ENCODE measurements at places on chromosomes 4 and X.
A peak's percentile ranks its signal among the peaks of the same experiment; 100 is the strongest.

GRCh38 chrX:46561824-46562657, 11.5 kb upstream of the CHST7 start:
- DNase-seq, result no peak

GRCh38 chrX:133857640-133858269, 127.6 kb downstream of the GPC3 start:
- DNase-seq, result no peak

DNA sequence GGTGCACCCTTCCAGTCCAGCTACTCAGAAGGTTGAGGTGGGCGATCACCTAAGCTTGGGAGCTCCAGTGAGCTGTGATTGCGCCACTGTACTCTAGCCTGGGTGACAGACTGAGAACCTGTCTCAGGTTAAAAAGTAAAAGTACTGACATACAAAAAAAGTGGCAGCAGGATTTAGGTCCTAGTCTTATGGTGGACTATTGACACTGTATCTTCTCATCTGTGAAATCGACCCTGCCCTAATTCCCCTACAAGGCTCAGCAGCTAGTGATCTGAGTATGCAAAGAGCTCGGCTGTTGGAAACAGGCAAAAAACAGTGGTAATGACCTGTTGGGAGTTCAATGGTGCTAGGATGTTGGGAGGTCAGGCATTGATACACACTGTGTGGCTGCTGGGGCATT, 57.0 kb downstream of the LEF1 start:
- no peak for DNase-seq

DNA sequence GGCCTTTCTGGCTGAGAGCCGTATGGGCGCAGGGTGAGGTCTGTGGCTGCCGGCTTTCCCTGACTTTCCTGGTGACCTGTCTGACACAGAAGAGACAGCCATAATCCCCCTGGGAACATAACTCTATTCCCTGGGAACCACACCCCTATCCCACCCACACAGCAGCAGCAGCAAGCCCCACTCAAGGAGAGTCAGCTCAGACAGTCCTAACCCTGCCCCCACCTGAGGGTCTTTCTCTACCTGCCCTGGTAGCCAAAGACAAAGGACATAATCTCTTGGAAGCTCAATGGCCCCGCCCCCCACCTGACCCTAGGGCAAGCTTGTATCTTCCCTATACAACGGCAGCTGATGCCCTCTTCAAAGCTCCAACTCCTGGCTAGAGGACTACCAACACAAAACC, 74.6 kb downstream of the PABPC4L start:
- DNase-seq, result no peak

DNA sequence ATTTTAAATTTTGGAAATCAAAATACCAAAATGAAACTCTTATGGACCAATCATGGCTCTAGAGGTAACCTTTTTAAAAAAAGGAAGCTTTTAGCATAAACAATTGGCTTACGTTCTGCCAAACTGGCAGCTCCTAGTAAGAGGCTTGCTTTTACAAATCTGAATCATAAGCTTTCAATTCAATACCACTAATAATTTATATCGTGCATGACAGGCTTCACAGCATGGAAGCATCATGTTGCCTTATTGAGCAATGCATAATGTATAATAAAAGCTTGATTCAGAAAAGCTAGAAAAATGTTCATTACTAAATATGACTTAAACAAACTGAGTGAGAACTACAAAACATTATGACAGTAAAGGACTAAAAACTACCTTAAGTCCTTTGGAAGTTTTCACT, 280.9 kb downstream of the IQCM start:
- no peak for DNase-seq

DNA sequence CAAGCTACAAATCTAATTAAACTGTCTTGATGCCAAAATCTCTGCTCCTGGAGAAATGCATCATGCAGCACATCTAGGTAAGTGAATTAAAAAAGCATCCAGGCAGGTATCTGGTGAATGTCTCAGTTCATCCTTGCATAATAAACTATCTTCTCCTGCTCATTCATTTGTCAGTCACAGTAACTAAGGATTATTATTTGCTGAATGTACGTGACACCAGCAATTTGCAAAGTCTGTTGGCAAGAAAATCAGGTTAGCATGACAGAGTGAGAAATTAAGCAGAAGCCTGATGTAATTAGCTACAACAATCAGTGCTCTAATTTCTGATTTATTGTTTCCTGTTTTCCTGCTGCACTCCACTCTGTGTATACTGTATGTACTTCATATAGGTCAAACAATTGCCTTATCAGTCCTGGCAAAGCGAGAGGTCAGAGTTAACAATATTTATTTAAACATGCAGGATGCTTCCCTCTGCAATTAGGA, 213.6 kb downstream of the FBXO8 start:
- no peak for DNase-seq

GRCh38 chr4:1984406-1985191, 24.2 kb downstream of the NELFA start:
- DNase-seq, result no peak

DNA sequence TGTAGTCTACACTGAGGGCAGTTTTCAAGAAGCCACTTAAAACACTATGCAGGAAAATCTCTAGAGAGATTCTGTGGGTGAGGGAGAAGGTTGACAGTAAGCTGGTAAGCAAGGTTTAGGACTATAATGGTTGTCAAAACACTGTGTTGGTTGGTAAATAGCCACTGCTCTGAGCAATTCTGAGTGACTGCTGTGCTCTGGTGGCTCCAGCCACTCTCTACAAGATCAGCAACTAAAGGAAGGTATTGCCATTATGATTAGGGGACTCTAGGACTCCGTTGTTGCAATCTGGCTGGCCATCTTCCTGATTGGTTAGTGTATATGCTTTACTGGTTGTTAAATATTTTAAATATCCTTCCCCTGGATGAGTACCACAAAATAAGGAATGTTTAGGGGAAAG, 5.5 kb upstream of the FAM47E start:
- DNase-seq, result no peak

DNA sequence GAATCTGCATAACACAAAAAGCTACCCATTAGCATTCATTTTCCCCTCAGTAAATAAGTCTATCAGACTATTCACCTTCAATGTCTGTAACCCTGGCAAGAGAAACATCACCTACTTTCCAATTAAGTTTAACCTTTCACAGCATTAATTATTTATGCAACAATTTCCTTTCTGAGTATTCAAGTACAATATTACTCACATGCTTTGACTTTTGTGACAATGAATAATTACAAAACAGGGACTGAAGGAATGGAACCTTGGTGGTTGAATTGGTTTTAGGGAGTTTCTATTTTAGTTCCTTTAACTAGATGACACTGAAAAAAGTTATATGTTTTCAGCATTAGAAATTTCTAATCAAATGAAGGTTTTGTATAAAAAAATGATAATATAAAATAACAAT, 932.3 kb upstream of the EPHA5 start:
- no peak for DNase-seq

DNA sequence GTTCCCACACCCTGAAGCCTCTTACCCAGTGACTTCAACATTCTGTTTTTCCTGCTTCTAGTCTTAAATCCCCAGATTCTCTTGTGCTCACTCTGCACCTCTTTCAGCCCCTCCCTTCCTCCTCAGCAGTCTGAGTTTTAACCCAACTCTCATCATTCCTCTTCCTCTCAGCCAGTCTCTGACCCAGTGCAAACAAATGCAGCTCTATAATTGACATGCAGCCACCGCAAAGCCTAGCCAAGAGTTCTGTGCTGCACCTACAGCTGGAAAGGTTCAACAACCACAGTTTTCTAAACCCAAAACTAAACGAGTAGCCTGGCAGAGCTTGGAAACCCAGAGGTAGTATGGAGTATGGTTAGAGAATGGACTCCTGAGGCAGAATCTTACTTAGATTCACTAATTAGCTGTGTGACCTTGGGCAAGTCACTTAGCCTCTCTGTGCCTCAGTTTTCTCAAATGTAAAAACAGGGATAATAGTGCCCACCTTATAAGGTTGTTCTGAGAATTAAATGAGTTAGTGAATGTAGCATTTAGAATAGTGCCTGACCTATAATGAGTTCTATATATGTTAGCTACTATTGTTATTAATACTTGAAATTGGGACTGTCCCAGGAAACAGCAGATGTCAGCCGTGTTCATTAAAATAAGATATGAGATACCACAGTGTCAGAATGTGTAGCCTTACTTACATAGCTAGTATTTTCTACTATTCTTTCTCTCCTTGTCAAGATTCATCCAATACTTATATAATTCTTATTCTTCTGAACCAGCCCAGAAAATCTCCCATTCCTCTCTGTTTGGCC, 3.5 kb downstream of the TMEM154 start:
- no peak for DNase-seq

- DNase-seq, result peak; percentile 30
Measured at GRCh38 chrX:133776072-133776471, 209.3 kb downstream of the GPC3 start.

DNA sequence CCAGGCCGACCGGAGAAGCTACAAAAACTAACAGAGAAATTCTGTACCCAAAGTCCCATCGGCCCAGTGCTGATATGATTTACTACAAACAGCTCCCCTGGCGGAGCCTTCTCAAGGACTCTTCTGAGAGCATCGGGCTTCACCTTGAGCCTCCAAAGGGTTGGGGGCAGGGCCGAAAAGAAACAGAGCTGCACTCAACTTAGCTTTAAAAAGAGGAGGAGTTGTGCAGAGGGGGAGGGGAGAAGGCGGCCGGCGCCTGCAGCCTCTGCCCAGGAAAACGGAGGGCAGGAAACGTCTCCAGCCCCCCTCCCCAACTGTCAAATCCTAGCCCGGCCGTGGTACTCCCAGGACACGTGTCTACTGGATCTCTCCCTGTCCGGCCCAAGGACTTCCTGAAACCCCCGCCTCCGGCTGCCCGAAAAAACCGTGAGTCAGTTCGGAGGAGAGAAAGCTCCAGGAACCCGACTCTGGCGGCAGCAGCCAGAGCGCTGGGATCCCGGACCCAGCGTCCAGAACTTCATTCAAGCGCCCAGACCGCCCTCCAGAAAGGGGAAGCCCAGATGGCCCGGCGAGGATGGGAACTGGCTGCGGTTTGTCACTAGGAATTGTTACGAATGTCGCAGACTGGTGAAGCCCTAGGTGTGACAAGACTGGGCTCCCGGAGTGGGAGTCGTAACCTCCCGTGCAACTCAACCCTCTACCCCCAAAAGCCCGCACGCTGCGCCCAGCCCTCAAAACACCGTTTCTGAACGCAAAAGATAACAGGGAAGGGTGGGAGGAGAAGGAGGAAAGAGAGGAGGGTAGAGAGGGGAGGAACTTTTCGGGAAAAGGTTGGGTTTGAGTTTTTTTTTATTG, 973 bp downstream of the ADAMTS3 start:
- no peak for DNase-seq

DNA sequence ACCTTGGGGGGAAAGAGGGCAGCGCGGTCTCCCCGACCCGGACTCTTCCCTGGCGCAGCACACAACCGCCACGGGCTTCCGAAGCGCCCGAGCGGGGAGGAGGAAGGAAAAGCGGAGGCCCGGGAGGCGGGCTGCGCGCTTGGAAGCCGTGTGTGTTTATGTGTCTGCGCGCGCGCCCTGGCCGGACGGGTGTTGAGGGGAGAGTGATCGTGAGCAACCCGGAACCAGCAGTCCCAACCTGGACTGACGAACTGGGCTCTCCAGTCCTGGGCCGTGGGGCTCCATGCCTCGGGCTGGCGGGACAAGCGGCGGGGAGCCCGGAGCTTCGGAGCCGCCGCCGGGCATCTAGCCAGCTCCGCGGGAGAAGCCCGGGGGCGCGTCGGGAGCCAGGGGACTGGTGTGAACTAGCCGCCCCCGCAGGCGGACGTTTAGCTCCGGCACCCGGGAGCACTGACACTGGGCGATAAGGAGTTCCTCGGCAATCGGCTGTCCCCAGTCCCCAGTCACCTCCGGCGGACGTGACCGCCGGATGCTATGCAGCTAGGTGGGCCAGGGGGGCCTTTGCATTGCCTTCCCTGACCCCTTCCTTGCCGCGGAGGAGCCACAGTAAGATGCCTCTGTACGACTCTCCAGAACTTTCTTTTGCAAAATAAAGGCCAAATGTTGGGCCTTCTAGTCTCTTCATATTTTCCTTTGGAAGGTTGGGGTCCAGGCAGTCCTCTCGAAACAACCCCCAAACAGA, 74.8 kb upstream of the BCOR start:
- DNase-seq, result no peak

DNA sequence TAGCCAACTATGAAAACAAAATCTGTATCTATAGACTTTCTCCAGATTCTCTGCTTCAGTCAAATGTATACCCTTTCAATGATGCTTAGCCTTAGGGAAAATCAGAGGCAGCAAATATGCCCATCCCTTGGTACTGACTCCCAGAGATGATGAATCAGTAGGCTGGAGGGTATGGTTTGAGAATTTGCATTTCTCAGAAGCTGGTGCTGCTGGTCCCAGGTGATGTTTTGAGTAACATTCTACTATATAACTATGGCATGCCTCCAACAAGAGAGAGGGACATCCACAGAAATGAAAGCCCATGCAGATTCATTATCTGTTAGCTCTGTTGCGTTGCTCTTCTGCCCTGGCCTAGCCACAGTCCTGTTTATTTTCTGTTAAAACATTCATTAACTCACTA, 13.6 kb downstream of the TNIP3 start:
- DNase-seq, result no peak

- DNase-seq, result no peak
Measured at GRCh38 chrX:40005292-40006011, 92.3 kb downstream of the BCOR start.

DNA sequence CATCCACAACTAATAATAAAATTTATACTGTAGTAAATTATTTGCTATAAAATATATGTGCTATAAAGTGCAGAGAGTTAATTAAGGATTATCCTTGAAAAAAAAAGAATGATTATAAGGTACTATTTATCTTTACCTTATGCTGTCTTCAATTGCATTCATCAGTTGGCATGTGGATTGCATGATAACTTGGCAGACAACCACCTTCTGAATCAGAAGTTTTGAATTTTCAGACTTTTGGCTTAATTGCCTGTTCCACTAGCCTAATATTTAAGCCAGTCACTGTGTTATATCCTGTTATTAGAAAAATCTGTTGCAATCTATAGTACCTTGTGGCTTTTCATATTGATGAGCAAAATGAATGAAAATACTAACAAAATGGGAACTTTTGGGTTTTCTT, 1040.3 kb upstream of the PCDH10 start:
- DNase-seq, result no peak

- DNase-seq, result no peak
Measured at GRCh38 chr4:60648774-60649173, 551.4 kb upstream of the ADGRL3 start.

All from stimulated activated CD4-positive, alpha-beta T cell treated with anti-CD3 and anti-CD28 coated beads, Interleukin-1b, Interleukin-23, amount 100 ng/mL, for 24 hours (primary cell).